Stimulated activated CD8-positive, alpha-beta memory T cell treated with anti-CD3 and anti-CD28 coated beads, Interleukin-4, amount 100 ng/mL, for 1 hour (primary cell): ENCODE measurements at places on chromosomes 16 and 17.

- no peak for DNase-seq
These were observed 607.3 kb upstream of the GOT2 start for GRCh38 chr16:59341368-59341767.

DNA sequence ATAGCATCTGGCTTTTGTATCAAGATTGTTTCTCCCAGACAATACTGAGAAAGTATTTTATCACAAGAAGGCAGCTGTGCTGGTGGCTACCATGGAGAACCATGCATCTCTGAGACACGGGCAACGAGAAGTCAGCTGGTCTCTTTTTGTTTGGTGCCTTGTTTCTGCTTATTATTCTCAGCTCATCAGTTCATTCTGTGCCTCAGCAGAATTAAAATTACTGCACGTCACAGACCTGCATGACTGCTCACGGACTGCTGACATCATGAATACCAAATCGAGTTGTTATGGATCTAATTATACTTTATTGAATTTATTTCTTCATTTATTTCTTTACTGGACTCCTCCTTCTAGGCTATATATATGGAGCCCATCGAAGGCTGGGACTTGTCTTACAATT is 19.0 kb upstream of the PMP22 start:
- DNase-seq, result no peak

- no peak for DNase-seq
These were observed 2.7 kb downstream of the SMIM22 start for GRCh38 chr16:4797805-4798252.

DNA sequence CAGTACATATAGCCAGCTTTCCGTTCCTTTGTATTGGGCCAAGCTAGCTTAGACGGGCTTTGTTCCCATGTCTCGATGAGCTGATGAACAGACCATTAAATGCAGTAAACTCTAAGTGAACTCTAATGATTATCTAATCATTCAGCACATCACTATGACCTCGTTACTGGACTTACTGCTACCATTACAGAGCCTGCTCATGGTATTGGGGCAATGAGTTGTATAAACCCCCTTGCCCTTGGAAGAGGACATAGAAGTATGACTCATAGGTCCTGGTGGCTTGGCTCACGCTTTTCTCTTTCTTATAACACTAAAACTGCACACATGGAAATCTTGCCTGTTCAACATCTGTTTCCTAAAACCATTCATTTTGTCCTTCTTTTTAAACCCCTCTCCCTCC is 93.6 kb upstream of the DYNLRB2 start:
- no peak for DNase-seq

DNA sequence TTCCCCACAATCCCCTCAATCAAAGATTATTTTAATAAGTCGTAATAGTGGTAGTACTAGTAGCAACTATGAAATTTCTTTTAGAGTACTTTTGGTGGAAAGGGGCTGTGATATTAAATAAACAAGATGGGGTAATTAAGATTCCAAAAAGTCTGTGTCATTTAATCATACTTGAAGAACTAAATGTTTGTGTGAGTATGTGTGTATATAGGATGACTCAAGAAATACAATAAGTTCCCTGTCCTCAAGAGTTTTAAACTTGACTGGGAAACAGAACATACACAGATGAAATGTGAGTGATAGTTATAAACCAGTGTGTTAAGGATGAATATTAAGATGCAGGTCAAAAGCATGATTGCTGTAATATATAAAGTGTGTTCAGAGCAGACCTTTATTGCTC is 2.3 kb downstream of the ALDH3A2 start:
- no peak for DNase-seq

DNA sequence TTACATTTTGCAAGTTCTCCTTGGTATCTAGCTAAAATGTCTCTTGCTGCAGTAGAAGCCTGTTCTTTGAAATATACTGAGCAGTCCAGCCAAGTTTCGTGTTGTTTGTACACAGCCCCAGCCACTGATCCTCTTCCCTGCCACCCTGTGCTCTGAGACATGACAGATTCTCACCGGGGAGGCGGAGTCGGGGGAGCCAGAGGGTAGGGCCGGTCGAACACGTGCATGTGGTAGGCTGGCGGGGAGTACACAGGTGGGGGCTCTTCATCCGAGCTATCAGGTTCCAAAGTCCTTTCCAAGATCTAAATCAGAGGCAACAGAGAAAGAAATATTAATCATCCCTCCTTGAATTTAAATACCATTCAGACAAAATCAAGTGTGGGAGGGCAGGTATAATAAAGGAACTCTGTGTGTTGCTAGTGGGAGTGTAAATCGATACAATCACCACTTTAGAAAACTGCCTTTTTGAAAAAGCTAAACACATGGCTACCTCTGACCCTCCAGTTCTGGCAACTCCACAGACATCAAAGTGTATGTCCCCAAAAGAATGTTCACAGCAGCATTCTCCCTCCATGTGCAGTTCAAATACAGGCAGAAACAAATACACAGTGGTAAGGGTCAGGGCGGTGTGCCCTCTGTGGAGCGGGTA is 29.7 kb upstream of the MRPS23 start:
- no peak for DNase-seq

- no peak for DNase-seq
These were observed 504.2 kb upstream of the SALL1 start for GRCh38 chr16:51655249-51655648.

- DNase-seq, result no peak
These were observed 1.7 kb upstream of the MNT start for GRCh38 chr17:2402544-2402943.

DNA sequence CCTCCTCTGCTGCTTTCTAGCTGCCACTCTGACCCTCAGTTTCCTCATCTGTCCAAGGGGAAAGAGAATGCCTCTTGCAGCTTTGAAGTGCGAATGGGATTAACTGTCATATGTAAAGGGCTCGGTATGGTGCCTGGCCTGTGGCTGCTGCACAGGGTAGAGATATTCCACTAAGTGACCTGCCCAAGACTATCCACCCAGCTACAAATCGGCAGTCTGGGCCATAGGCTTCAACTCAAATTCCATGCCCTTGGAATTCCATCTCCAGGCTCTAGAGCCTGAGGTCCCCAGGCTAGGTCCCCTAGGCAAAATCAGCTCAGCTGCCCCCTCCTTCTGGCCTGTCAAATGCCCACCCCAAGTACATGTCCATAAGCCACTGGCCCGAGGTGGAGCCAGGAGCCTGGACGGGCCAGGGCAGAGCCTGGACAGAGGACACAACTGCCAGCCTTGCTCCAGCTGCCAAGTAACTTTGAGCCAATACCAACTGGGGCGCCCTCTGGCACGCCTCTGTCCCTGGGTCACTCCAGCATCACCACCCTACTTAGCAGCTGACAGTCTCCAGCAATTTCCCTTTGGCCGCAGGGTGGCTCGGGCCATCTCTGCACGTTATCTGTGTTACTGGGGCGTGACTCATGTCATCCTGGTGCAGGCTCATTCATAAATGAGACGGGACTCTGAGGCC is 57.2 kb downstream of the SDK2 start:
- DNase-seq, result no peak

DNA sequence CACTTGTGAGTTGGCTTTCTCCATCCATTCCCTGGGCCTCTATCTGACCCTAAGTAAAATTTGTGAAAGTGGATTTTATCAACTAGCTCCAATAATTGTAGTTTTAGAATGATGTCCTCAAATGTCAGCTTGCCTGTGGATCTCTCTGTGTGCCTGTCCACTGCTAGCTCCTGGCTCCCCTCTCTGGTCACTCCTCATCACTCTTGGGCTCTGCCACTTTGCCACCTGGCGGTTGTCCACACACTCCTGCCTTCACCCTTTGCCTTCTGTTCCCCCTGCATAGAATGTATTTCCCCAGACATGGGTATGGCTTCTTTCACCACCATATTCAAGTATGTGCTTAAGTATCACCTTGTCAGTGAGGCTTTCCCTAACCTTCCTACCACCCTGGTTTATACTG is 19.8 kb downstream of the ANKFN1 start:
- no peak for DNase-seq

GRCh38 chr17:36470499-36470898 is 16.0 kb upstream of the ZNHIT3 start:
- DNase-seq, result no peak

GRCh38 chr17:6018788-6019187 is 51.4 kb upstream of the WSCD1 start:
- DNase-seq, result no peak

GRCh38 chr17:10208604-10209193 is 10.3 kb upstream of the GAS7 start:
- no peak for DNase-seq

DNA sequence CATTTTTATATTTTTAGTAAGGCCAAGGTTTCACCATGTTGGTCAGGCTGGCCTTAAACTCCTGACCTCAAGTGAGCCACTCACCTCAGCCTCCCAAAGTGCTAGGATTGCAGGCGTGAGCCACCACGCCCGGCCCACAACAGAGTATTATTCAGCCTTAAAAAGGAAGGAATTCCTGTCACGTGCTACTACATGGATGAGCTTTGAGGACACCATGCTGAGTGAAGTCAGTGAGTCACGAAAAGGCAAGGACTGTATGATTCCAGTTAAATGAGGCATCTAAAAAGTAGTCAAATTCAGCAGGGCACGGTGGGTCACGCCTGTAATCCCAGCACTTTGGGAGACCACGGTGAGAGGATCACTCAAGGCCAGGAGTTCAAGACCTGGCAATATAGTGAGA is 9.7 kb downstream of the CSF3 start:
- DNase-seq, result no peak

- DNase-seq, result no peak
These were observed 84.4 kb downstream of the OR1D5 start for GRCh38 chr17:2978991-2979390.

GRCh38 chr17:28920201-28920600 is 17.3 kb upstream of the DHRS13 start:
- DNase-seq, result no peak

DNA sequence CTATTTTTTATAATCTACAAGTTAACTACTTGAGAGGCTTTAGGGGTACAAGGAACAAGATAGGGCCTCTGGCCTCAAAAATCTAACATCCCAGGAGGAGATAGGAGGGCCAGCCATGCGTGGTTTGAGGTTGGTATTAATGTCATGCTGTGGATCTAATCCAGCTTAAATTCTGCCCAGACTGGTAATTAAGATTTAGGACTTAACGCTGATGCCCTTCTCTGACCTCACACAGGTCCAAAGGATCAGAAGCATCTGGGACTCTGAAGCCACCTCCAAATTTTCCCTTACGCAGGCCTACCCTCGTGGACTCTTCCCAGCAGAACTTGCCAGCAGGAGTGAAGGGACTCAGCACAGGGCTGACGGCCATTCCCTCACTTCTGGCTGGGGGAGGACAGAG is 15.1 kb downstream of the SLC6A4 start:
- DNase-seq, result no peak

GRCh38 chr17:44212507-44213402 is 6.7 kb downstream of the UBTF start:
- no peak for DNase-seq

- DNase-seq, result no peak
These were observed 16.6 kb downstream of the COL1A1 start for GRCh38 chr17:50184611-50185398.

DNA sequence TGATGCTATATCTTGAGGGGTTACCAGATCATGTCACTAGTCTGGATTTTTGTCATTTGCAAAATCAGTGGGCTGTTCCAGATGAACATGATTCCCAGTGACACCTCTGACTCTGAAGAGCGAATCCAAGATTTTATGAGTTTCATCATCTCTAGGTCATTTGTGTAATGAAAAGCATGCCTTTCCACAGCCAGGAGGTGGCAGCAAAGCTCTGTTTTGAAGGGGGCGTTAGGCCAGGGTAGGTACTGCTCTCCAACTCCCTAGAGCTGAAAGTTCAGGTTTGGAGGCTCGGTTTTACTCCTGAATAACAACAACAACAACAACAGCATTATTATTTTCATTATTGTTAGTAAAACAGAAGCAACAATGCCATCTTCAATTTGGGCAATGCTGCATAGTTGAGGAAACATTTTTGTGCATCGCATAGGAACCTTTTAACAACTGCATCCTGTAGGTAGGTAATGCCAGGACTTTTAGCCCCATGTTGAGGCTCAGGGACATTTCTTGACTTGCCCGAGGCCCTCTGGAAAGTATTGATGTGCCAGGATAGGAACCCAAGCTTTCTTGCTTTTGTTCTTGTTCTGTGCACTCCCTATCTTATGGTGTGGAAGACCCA is 77.0 kb downstream of the MYH13 start:
- no peak for DNase-seq

DNA sequence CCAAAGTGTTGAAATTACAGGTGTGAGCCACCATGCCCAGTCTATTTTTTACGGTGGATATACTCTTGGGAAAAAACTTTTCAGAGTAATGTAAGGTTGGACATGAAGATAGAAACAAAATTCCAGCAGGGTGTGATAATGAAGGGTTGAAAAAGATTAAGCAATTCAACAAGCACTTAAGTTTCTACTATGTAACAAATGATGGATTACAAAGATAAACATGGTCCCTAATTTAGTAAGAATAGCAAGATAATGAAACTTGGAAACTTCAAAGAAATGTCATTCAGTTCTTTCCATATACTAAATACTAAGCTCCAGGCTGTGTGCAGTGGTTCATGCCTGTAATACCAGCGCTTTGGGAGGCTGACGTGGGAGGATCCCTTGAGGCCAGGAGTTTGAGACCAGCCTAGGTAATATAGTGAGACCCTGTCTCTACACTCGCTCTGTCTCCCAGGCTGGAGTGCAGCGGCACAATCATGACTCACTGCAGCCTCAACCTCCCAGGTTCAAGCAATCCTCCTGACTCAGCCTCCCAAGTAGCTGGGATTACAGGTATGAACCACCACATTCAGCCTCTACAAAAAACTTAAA is 31.0 kb downstream of the PSMD12 start:
- no peak for DNase-seq

GRCh38 chr16:69934044-69934443 is 17.1 kb upstream of the CLEC18A start:
- DNase-seq, result no peak

GRCh38 chr16:71903608-71904007 is 8.3 kb downstream of the IST1 start:
- DNase-seq, result no peak

DNA sequence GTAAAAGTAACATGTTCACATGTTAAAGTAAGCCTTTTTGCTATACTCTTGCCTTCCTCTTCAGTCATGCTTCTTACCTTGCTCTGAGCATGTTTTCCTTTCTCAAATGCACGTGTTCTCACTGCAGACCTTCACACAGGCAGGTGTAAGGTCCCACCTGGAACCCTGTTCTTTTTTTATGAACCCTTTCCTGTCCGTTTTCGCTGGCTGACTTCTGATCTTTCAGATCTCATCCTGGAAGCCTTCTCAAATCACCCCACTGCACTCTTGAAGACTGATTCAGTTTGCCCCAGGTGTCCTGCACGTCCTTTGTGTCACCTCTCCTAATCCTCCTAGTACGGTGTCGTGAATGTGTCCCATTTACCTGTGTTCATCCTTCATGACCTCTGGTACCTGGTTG is 313.6 kb downstream of the SNX29 start:
- no peak for DNase-seq

DNA sequence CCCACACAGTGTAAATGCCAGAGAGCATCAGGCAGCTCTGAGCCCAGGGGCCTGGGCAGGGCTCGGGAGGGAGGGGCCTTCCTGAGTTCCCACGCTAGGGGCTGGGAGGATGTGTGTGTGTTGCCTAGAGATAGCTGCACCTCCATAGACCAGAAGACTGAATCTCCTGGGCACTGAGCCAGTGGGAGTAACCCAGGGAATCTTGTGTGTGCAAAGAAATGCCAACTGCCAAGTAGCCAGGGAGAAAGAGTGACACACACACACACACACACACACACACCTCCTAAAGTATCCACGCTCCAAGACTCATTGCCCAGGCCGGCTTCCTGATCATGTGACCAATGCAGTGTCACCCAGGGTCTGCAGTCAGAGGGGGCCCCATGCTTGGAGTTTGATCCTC is 166.2 kb upstream of the RPL38 start:
- DNase-seq, result no peak
